ENCODE measurements at places on chromosomes 12 and 14.

GRCh38 chr12:92927436-92928281 lies 1.4 kb downstream of the EEA1 start:
- peak; percentile 84 for DNase-seq

GRCh38 chr12:27190761-27191160 lies 53.3 kb upstream of the STK38L start:
- no peak for DNase-seq

DNA sequence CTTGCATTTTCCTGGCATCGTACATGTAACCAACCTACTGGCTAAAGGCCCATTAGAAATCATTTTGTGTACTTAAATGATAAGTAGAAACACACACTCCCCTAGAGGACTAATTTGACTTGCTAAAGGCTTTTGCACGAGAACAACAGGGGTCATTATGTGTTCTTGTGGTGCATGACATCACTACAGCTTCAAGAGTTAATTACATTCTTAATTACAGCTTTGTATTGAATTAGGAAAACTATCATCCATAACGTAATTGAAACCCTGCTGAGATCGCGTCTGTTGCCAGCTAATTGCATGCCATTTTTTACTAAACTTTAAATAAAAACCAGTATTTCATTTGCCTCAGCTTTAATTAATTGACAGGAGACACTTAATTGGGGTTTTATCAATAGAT lies 51.4 kb downstream of the TMEM132C start:
- no peak for DNase-seq

GRCh38 chr12:47394070-47394469 lies 311.8 kb downstream of the RPAP3 start:
- peak; percentile 93 for DNase-seq

GRCh38 chr14:59262717-59263454 lies 74.4 kb downstream of the DAAM1 start:
- DNase-seq, result no peak

DNA sequence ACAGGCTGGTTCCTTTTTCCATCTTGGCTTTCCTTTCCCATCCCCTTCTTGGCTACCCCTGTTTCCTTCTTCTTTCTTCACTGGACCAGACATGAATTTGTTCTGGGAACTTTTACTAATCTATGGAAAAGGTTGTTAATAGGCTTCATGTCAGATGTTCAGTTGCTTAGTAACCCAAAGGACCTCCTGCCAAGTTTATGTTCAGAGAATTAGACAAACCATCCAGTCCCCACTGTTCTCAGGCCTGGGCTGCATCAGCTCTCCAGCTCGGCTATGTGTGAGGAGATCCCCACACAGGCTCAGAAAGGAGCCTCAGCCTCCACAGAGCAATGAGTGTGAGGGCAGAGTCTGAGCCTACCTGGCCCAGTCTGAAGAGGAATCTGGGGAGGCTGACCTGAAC lies 78.0 kb downstream of the AKAP6 start:
- no peak for DNase-seq

DNA sequence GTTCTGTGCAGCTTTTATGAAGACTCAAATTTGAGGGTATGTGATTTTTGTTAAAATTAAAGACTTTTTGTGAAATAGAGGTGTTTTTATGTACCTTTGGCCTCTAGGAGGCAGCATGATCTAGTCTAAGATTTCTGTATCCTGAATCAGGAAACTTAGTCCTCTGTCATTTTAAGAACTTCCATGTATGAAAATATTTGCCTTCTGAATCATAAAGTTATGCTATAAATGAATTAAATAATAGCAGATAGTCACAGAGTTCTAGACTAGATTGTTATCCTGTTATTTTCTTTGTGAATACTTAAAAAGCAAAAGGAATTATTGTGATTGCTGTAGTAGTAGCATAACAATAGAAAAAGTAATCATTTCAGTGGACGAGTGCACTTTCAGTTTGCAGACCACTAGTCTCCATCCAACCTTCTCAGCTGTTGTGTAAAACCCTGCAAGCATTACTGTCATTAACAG lies 56.3 kb downstream of the FGD4 start:
- DNase-seq, result peak; percentile 79

DNA sequence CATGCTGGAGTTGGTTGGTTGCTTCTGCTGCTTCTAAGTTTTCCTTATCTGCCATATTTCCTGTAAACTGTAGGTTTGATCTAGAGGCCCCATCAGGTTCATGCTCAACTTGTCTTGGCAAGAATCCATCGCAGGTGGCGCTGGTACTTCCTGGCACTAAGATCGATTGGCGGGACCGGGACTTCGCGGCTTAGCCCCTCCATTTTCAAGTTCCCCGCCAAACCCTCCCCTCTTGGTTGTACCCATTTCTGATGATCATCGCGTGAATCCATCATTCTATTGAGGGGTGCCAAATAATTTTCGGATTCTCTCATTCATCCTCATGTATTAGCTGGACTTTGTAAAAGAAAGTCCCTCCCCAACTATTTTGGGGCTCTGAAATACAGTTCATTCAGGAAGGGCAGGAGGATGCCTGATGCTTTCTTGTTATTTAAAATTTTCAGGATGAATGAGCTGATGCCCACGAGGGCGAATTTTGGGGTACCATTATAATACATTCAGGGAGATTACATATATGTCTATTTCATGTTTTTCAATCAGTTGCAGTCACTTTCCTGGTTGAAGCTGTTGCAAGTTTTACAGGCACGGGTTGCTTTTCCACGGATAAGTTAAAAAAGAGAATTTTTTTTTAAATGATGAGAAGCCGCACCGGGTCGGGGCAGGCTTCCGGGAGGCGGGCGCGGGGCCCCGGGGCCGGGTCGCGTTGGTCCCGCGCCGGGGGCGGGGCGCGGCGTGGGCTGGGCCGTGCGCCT lies 395 bp upstream of the BRI3BP start:
- DNase-seq, result peak; percentile 87

- DNase-seq, result no peak
Measured at GRCh38 chr12:82665142-82665923, 21.4 kb upstream of the TMTC2 start.

GRCh38 chr12:25558586-25558985 lies 5.5 kb upstream of the LMNTD1 start:
- DNase-seq, result peak; percentile 79

DNA sequence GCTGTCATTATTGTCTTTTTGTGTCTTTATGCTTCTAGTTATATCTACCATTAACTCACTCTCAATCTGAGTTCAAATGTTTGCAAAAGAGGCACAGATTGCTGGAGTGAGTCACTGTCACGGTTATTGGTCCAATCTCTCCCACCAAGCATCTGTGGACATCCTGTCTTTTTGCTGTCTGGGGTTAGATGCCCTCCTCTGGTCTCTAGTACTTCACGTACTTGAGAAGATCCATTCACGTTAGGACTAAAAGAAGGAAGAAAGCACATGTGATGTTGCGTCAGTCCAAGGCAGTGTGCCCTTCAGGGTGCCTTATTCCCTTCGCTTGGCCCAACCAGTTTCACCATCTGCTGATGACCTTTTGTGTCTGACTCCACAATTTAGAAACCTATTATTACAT lies 72.3 kb upstream of the STXBP6 start:
- peak; percentile 14 for DNase-seq

- DNase-seq, result no peak
Measured at GRCh38 chr12:91290354-91290753, 107.7 kb upstream of the DCN start.

- DNase-seq, result no peak
Measured at GRCh38 chr12:122018937-122019336, 2.7 kb upstream of the BCL7A start.

- peak; percentile 40 for DNase-seq
Measured at GRCh38 chr12:32895688-32896431, 717 bp downstream of the PKP2 start.

- DNase-seq, result peak; percentile 90
Measured at GRCh38 chr12:15700595-15700994, 88.6 kb downstream of the EPS8 start.

DNA sequence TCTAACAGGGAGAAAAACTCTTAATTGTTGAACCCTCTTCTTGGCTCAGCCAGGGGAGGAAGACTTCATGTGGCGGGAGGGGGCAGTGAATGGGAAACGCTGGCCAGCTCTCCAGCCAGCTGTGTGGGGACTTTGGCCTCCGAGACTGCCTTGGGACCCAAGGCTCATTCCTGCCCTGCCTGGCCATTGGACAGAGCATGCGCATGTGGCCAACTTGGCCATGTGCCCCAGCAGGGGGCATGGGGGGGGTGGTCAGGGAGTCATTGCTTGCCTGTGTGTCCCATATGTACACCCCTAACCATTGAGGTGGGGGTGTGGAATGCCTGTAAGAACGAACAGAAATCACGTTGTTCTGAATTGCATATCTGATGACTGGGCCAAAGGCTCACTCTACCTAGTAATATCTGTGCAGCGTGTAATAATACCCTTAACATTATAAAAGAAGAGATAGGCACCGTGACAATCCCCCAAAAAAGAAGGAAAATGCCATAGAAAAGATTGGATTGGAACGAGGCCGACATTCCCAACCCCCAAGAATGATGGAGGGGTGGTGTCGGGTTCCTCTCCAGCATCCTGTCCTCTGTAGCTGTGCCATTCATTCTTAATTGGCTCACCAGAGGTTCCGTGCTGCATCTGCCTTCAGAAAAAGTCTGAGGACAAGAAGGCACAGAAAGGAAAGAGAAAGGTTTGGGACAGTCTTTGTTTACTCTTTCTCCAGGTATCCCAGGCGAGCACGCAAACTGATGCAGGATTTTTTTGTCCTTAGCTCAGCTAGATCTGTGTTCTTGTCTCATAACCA lies 3.5 kb upstream of the FAR2 start:
- no peak for DNase-seq

GRCh38 chr12:6494968-6495367 lies 1.1 kb downstream of the NCAPD2 start:
- DNase-seq, result no peak

GRCh38 chr12:129064209-129064855 lies 211.1 kb downstream of the GLT1D1 start:
- DNase-seq, result no peak

DNA sequence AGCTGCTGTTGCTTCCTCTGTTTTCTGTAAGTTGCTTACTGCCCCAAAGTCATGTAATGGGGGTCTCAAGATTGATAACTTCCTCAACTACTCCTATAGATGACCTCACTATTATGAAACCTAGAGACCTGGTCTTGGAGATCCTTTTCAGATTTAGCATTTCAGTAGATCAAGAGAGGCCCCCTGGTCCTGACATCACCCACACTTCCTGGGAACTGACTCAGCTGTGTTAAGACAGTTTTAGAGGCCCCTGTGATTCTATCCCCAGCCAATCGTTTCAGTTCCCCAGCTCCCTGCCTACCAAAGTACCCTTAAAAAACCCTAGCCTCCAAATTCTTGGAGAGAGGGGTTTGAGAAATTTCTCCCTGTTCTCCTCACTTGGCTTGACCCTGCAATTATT lies 9.2 kb upstream of the ARG2 start:
- DNase-seq, result no peak

DNA sequence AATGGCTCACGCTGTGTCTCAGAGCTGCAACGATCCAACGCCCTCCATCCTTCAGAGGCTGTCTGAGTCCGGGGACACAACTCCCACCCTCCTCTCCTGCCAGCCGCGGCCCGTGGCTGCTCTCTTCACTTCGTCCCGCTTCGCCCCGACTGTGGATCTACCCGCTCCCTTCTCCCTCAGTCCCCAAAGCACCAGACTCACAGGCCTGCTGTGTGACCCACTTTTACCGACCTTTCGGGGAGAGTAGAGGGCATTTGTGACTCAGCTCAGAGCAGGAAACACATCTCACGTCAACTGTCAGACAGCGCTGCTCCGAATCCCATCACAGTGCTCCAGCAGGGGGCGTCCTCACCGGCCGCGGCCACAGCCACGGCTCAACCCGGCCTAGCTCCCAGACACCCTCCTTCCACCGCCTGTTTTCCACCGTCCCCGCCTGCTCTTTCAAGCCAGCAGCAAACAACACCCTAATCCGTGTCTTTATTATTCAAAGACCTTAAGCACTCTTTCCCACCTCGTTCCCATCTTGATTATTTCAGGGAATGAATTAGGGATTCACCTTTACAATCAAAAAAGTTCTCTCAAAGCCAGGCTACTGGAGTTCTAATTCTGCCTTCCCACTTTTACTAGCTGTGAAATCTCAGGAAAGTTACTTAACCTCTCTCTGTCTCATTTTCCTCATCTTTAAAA lies 5.0 kb upstream of the AQP2 start:
- peak; percentile 82 for DNase-seq

DNA sequence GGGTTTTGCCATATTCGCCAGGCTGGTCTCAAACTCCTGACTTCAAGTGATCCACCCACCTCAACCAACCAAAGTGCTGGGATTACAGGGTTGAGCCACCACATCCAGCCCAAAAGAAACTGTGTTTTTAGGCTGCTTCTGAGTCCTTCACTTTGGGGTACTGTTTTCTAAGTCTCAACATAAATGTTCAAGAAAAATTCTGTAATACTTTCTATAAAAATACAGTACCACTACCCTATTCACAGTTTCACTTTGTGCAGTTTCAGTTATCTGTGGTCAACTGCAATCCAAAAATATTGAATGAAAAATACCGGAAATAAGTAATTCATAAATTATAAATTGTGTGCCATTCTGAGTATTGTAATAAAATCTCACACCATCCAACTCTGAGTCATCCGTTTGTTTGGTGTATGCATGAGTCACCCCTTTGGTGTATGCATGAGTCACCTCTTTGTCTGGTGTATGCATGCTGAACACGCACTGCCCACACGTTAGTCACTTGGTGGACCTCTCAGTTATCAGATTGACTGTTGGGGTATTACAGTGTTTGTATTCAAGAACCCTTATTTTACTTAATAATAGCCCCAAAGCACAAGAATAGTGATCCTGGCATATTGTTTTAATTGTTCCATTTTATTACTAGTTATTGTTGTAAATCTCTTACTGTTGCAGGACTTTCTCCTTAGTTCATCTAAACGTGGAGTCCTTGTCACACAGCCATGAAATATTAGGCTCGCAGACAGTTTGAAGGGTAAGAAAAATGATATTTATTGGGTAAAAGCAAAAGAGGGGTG lies 190.2 kb downstream of the FSCB start:
- DNase-seq, result peak; percentile 87

DNA sequence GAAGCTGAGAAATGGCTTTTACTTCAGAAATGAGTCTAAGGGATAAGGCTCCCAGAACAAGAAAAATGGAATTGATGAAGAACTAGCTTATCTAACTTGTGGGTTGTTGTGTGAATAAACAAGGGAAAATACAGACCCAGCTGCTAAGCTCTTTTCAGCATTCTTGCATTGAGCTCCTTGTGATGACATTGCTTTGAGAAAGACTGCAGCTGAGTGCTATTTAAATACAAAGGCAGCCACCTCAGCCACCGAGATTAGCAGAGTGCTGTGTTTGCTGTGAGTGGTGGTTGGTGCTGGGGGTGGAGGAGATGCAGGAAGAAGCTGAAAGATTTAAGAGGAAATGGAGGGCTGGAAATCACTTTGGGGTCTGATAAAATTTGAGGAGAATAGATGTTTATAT lies 396.0 kb upstream of the PRICKLE1 start:
- DNase-seq, result no peak

- DNase-seq, result no peak
Measured at GRCh38 chr12:99261256-99261655, 386.3 kb upstream of the GARIN6 start.

- DNase-seq, result no peak
Measured at GRCh38 chr12:102441077-102441596, 39.2 kb downstream of the IGF1 start.

GRCh38 chr14:55065411-55065810 lies 14.0 kb downstream of the MAPK1IP1L start:
- DNase-seq, result no peak
